ENCODE measurements at places on chromosomes 11 and 22.

- DNase-seq = no peak
These were observed 44.1 kb upstream of the FIBIN start for GRCh38 chr11:26949846-26950245.

DNA sequence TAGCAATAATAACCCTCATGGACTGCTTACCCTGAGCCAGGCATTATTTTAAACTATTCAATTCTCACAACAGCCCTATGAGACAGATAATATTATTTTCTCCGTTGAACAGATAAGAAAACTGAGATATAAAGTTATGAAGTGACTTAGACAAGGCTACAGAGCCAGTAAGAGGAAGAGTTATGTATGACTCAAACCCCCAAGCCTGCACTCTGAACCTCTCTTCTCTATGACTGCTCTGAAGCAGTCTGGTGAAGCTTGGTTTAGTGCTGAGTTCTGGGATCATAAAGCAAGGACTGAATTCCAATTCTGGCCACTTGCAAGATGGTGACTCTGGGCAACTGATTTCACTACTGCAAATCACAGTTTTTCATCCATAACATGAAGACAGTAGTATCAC lies 34.5 kb downstream of the TNKS1BP1 start:
- DNase-seq = no peak

GRCh38 chr22:42156121-42156520 lies 25.5 kb upstream of the CYP2D6 start:
- no peak for DNase-seq

- DNase-seq = no peak
These were observed 1.0 kb upstream of the TUBA8 start for GRCh38 chr22:18109410-18110193.

DNA sequence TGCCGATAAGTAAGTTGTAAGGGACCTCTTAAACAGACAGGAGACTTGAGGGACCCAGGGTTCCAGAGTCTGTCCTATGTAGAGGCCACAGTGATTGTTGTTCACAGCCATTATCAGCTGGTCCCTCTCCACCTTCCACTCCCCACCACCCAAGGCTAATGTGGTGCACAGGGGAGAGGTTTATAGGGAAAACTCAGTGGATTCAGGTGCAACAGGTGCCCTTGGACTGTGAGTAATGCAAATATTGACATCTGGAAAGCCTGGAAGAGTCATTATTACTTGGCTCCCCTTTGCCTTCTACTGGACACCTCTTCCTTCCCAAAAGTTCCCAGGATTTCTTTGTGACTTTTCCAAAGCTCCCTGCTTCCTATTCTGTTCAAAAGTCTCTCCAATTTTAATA lies 441.1 kb upstream of the CCDC90B start:
- no peak for DNase-seq

DNA sequence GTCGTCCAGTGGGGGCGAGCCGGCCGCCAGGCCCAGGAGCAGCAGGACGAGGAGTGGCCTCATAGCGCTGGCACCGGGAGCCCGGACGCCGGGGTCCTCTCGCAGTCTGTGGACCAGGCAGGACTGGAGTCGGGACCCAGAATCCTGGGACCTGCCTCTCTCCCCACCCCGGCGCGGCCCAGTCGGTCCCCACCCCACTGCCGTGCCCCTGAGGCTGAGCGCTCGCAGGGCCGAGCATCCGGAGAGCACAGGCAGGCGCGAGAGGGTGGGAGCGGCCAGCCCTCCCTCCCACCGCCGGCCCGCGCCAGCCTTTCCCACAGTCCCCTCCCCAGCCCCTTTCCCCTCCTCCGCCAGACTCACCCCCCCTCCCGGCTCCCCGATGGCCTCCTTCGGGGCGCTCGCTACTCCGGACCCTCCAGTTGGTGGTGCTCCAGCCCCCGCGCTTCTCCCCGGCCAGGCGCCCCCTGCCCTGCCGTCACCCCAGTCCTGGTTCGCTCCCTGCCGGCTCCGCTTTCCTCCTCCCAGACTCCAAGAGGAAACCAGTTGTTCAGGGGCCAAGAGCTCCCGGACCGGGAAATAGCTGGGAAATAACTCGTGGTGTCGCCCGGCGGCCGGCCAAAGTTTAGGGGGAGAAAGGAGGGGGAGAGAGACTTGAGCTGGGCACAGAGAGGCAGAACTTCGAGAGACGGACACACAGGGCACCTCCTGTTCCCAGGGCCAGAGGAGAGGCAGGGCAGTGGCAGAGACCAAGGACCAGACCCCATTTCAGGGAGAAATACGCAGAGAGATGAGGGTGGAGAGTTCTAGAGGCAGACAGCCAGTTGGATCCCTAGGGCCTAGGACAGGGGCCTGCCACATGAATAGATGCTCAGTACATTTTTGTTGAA lies at the start of gene C1QTNF5:
C1QTNF5 (minus strand) TSS at position 549 of the 887 bp plus-strand sequence; CDS start at position 63, 486 bp downstream.
- no peak for DNase-seq

GRCh38 chr22:22421392-22421791 lies 87.2 kb downstream of the ZNF280B start:
- no peak for DNase-seq

DNA sequence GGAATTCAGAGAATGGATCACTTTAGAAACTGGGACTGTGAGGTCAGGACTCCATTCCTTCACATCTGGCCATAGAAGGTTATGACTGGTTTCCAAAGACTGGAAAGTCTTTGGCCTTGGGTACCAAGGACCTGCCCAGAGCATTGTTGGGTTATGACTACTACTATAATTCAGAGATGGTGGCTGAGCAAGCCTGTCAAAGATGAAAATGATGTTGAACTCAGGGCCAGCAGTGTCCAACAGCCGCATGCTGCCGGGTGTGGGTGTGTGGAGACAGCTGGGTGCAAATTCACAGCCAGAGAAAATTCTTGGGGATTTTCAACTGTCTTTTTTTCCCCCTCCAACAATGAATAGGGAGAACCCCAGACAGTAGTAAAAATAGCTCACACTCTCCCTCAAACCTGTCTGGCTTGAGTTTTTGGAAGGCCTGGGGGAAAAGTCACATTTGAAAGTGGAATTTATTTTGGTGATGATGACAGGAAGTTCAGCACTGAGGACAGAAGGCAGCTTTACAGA lies 166.8 kb upstream of the NCAM1 start:
- no peak for DNase-seq

DNA sequence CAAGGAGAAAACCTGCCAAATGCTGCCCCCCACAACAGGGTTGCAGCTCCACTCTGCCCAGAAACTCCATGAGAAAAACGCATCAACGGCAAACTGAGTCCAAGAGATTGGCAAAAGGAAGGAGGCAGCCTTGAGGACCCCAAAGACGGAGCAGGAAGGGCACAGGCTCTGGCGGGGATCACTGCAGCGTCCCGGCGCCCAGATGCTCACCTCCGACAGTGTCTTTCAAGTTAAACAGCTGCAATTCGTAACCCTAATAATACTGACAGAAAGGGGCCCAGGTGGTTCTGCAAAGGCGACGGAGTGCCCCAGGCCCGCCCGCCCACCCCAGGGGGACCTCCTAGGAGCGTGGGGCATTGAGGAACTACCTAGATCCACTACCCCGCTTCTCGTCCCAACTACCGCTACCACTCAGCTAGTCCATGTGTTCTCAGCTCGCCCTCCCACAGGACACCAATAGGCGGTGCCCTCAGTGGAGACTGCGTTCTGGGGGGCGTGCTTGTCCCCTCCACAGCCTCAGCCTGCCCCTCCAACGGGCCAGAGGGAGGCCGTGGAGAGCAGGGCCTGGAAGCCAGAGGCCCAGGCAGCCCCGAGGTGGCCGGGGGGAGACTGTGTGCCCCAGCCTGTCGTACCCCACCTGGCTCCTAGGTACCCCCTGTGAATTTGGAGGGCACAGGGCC lies 127.4 kb downstream of the PHF21B start:
- DNase-seq = no peak

DNA sequence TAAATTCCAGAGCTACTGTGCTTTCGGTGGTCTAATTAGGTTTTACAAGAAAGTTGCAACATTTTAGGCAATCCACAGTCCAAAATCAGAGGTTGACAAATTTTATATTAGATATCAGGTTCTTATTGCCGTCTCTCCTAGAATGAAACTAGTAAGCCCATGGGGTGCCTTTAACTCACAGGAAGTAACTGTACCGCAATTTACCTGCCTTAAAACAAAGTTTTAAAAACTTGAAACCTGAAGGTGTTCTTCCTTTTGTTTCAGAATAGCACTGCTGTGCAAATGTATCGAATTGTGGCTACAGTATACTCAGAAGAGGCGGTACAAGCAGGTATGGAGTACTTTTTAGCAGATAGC lies 77.2 kb downstream of the PISD start:
- DNase-seq = no peak

DNA sequence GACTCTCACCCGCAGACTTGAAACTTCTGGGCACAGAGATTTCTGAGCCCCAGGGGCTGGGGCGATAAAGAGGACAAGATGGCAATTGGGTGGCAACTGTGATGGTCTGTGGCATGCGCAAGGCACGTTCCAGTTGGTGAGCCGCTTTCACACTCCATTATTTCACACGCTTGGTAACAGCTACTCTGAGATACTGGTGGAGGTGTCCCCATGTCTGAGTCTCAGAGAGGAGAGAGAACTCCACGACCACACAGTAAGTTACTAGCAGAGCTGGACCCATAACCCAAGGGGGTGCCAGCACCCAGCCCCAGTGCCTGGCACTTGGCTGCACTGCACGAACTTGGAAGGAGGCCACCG lies 6.0 kb upstream of the KCNJ4 start:
- DNase-seq = no peak

Data from stimulated activated CD8-positive, alpha-beta memory T cell treated with anti-CD3 and anti-CD28 coated beads, Interleukin-2, amount 100 ng/mL, for 48 hours (primary cell).